ENCODE measurements at places on chromosomes 6 and 20.

DNA sequence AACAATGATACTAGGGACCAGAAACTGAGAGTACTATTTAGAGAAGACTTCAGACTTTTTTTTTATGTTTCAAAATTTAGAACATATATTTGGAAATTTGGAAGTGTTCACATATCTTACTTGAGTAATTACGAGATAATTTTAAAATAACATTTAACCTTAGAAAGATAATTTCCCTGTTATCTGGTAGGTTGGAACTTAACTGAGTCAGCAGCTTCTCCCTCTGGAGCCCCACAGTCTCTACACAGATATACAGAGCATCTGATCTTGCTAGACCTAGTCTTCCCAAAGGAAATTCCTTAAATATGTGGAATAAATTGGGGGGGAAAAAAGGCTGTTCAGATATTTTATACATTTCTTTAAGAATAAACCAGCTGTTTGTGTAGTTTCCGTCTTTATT, 48.6 kb downstream of the TSPYL4 start:
- no peak for DNase-seq

GRCh38 chr6:56848105-56848504, 106.8 kb upstream of the BEND6 start:
- DNase-seq, result no peak

GRCh38 chr20:57133926-57134650, 132.4 kb downstream of the BMP7 start:
- DNase-seq, result no peak

DNA sequence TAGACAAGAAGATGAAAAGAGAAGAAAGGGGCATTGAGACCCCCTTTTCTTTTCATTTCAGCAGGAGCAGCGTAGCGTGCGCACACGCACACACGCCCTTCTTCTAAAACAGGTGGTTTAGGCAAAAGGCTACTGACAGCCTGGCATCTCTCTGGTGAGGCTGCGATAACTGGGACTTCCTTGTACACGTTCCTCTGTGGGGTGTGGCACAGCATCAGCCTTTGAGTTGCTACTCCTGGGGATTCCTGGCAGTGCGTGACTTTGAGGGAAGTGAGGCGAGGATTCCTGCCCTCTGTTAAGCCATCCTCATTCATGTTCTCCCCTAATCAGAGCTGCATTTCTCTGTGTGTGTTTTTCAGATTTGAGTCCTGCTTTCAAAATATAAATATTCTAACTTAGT, 94.7 kb downstream of the TMEM170B start:
- DNase-seq, result peak; percentile 80

DNA sequence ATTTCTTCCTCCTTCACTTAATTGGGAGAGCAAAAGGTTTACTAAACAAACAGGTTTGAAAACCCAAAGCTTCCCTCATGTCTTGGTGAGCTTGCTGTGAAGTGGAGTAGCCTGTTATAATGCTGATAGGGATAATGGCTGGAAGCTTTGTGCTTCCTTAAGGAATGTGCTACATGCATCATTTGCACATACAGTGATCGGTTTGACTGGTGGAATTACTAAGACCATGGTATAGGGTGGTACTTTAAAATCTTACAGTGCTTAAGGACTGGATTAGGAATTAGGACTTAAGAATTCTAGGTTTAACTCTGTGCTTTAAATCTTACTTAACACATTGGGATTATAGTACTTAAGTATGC, 75.7 kb downstream of the ARID1B start:
- no peak for DNase-seq

- DNase-seq, result no peak
Measured at GRCh38 chr20:1945660-1946059, 48.2 kb downstream of the PDYN start.

DNA sequence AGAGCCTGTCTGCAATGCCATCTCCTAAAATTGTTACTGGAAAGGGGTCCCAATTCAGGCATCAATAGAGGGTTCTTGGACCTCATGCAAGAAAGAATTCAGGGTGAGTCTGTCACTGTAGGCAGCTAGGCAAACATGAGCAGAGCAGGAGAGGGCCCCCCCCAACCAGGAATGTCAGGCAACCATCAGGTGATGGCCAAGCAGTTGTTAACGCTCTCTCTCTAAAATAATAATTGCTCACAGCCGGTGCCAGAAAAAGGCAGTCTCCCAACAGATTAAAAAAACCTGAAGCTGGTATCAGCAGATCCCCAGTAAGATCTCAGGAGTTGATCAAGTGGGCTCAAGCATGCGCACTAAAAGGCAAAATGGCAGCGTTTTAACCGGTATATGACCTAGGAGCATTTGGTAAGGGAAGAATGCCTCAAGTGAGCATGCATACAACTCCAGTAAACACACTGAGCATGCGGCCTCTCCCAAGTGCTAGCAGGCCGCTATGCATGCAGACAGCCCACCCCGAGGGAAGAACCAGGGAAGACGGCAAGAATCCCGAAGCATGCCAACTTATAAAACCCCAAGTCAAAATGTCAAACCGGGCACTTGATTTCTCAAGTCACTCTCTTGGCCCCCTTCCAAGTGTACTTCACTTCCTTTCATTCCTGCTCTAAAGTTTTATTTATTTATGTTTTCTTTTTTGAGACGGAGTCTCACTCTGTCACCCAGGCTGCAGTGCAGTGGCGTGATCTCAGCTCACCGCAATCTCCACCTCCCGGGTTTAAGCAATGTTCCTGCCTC, 44.0 kb upstream of the RNGTT start:
- DNase-seq, result peak; percentile 74

DNA sequence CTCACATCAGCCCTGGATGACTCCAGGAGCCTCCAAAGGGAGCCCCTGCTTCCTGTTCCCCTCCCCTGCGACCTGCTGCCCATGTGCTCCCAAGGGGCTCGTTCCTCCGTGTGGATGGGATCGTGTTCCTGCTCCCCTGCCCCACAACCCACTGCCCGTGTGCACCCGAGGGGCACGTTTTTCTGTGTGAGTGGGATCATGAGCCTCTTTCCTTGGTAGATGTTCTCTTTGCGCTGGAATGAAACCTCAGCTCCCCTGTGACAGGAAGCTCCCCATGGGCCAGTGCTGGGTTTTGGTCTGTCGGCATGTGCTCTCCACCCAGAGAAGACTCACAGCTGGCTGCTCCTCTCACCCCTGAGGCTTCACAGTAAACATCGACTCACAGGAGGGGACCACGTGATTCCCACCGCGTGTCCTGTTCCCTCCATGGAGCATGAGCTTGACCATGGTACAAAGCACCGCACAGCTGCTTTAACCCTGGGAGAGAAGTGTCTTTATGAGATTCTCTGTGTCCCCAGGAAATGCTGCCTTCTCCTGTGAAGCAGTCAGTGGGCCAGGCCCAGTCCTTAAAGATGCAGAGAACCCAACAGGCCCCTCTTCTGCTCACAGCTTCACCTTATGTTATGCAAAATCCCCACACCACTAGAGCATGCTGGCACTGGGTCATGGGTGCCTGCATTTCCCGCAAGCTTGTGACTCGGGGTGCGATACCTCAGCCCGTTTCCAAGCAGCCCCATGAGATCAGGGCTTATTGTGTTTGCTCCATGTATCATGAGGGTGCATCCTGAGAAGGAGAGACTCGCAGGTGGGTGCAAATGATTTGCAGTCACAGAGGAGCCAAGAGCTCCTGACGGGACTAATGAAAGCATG, 215.1 kb downstream of the ERMARD start:
- no peak for DNase-seq

DNA sequence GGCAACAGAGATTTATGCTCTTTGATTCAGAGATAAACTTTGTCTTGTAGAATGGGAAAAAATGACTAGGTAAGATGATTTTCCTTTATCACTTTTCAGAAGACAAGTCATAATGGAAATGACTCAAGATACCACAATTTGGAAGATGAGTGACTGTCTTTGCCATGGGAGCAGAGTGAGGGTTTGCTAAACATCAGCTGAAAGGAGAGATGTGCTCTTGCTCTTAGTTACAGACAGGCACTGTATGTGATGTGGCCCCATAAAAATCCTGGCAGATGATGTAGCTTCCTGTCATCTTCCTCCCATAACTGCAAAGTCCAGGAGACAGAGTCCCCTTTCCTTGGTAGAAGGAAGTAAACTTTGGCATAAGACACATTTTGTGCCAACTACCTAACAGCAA, 47.6 kb downstream of the BACH2 start:
- no peak for DNase-seq

DNA sequence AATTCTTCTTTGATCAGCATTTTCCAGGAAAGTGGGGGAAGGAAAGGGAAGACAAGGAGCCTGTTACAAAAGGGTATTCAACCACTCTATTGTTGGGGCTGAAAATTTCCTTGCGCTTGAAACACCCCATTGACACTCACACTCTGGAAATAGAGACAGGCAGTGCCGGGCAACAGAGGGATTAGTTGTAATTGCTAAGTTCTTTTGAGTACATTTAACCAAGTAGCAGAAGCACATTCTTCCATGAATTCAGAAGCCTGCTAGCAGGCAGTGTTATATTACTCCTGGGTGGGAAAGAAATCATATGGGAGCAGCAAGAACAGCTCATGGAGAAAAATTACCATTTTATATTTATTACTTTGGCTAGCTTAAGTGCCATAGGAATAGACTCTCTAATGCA, 745.5 kb downstream of the C6orf118 start:
- DNase-seq, result no peak

GRCh38 chr20:51529081-51529681, 13.3 kb downstream of the NFATC2 start:
- no peak for DNase-seq

- DNase-seq, result no peak
Measured at GRCh38 chr6:125415913-125416312, 114.1 kb upstream of the HDDC2 start.

DNA sequence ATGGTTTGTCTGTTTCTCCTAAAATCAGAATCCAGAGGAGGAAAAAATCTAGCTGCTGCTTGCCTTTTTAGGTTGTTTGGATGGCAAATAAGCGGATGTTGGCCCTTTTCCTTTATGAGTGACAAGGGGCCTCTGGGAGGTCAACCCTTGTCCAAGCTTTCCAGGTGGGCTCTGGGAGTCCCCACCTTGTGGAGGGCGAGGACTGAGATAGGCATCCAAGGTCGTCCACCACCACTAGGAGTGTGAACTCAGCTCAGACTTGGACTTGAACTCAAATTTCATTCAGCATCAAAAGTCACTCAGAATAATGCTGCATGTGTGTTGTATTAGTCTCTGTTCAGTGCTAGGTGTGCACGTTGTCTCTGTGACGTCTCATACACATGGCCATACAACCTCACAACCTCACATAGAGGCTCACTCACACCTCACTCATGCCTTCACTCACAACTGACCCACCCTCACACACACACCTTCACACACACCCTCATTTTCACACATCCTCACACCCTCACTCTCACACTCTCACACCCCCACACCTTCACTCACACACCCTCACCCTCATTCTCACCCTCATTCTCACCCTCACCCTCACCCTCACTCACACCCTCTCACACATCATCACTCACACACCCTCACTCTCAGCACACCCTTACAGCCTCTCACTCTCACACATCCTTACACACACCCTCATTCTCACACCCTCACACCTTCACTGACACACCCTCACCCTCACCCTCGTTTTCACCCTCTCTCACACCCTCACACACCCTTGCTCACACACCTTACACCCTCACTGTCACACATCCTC, 18.0 kb downstream of the DYNLT1 start:
- no peak for DNase-seq
